ENCODE measurements at places on chromosomes 4 and X.

GRCh38 chrX:149198980-149199732 lies 305.9 kb downstream of the IDS start:
- no peak for DNase-seq

DNA sequence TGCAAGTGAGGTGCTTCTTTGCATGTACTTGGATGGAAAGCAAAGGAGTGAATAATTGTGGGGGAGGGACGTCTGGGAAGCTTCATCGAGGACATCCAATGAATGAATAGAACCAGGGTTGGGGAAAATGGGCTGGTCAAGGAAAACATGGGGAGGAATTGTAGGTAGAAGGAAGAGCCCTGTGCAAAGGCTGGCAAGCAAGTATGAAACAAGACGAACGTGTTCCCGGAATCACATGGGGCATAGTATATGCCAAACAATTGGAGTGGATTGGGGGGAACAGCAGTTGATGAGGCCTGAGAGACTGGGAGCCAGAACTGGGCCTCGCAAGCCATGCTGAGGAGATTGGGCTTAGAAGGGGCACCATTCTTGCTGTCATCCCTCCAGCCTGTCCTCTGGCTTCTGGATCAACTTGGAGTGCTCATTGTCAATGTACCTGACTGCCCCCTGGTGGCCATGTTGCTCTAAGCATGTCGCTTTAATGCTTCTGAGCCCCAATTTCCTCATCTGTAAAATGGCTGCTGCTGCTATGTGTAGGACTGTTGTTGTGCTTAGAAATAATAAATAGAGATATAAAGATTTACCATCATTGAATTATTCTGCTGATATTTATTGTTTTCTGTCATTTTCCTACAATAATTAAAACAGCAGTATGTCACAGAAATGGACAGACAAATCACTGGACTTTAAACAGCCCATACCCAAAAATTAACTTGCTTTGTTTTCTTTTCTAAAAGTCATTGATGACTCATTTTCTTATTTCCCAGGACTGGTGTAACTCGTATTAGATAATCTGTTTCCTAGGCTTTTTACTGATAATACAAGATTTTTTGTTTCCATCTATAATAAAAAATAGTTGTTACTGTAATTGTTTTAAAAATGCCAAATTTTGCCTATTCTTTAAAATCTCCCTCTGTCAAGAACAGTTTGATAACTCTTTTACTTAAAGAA lies 66.4 kb downstream of the JADE3 start:
- peak; percentile 16 for DNase-seq

DNA sequence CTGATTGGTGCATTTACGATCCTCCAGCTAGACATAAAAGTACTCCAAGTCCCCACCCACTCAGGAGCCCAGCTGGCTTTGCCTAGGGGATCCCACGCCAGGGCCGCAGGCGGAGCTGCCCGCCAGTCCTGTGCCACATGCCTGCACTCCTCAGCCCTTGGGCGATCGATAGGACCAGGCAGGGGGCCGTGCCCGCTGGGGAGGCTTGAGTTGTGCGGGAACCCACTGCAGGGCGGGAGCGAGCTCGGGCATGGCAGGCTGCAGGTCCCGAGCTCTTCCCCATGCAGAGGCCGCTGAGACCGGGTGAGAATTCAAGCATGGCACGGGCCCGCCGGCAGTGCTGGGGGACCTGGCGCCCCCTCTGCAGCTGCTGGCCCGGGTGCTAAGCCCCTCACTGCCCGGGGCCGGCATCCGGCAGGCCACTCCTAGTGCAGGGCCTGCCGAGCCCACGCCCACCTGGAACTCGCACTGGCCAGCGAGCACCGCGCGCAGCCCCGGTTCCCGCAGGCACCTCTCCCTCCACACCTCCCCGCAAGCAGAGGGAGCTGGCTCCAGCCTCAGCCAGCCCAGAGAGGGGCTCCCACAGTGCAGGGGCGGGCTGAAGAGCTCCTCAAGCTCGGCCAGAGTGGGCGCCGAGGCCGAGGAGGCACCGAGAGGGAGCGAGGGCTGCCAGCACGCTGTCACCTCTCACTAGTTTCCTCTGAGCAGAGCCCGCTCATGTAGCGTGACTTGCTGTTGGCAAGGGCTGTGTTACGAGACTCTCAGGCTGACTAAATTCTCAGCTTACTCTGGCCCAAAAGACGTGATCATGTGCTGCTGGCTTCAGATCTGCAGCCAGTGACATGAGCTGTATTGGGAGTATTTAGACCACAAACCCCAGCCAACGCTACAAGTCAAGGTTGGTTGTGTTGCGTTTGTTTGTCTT lies 87.5 kb downstream of the TRAPPC11 start:
- DNase-seq: no peak

DNA sequence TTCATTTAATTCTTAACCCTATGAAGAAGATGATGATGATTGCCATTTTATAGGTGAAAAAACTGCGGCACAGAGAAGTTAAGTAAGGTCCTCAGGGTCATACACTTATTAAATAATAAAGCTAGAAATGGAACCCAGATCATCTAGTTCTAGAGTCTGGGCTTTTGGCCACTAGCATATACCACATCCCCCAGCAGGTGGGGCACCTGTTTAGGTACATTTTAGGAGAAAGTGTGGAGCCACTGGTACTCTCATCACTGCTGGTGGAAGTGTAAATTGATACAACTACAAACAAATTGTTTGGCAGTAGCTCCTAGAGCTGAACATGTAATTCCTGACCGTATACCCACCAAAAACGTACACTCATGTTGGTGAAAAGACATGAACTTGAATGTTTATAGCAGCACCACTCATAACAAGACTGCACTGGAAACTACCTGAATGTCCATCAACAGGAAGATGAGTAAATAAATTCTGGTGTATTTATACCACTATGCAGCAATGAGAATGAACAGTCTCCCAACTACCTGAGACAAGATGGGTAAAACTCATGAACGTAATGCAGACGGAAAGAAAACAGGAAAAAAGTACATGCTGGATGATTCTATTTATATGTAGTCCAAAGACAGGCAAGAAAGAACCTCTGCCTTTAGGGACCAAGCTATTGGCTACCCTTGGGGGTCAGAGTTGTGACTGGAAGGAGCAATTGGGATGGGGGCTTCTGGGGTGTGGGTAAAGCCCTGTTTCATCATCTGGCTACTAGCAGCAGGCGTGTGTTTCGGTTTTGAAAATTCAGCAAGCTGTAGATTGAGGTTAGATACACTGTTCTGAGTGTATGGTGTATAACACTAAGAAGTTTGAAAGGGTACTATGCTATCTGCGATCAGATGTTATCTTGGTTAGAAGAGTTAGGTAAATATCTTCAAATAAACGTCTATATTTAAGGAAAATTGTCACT lies 72.3 kb upstream of the ADGRG2 start:
- no peak for DNase-seq

DNA sequence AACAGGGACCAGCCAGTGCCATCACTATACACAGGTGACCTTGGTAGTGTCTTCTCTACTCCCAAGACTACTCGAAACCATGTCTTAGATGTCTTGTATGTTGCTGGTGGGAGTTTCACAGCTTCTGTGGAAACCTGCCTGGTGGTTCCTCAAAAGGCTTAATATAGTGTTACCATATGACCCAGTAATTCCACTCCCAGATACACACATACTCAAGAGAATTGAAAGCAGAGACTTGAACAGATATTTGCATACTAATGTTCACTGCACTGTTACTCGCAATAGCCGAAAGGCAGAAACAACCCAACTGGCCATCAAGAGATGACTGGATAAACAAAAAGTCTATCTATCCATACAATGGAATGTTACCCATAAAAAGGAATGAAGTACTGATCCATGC lies 3.1 kb downstream of the TFDP3 start:
- DNase-seq: no peak

DNA sequence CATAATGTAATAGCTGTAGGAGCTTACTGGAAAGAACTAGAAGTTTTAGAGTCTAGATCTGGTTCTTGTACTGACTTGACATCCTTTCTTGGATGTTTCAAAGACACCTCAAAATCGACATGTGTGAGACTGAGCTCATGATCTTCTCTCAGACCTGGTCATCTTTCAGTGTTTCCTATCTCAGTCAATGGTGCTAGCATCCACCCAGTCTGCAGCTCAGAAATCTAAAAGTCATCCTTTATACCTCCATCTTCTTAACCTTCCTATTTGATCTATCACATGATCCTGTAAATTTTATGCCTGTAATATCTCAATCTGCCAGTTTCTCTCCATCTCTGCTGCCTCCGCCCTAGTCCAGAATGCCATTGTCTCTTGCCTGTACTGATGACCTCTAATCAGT lies 301.9 kb upstream of the PITX2 start:
- no peak for DNase-seq

DNA sequence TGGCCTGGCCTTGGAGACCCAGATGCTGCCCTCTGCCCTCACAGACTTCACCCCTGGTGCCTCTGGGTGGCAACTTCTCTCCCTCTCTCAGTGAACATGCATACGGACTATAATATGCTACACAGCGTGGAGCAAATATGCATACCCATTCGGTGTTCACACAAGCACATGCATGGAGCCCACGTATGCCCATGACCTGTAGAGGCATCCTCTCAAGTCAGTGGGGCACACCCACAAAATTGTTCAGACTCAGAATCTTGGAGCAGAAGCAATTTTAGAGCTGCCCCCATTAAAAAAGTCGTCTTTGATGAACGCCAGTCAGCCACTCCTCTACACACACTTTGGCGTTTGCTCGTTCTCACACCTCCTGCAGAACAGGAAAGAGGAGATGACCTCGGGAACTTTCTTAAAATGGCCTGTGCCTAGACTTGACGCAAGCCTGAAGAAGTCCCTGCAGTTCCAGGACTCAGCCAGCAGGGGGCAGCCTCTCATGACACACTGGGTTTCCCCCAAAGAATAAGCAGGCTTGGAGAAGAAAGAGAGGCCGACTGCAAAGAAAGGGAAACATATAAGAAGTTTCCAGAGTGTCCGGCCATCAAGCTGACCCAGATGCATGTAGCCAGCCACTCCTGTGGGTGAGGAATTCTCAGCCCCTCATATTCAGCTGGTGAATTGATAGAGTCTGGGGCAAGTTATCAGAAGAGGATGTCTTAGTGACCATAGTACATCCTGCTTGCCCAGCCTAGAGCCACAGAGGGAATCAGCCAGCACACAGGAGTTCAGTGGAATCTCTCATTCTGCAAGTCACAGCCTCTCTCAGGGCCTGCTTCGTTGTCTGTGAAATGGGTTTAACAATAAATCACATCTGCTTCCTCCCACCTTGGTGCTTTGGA lies 17.3 kb downstream of the APLN start:
- peak; percentile 62 for DNase-seq

- DNase-seq: no peak
These were observed 35.7 kb upstream of the HGFAC start for GRCh38 chr4:3406021-3406420.

- DNase-seq: no peak
These were observed 21.1 kb upstream of the PLS3 start for GRCh38 chrX:115539841-115540240.

DNA sequence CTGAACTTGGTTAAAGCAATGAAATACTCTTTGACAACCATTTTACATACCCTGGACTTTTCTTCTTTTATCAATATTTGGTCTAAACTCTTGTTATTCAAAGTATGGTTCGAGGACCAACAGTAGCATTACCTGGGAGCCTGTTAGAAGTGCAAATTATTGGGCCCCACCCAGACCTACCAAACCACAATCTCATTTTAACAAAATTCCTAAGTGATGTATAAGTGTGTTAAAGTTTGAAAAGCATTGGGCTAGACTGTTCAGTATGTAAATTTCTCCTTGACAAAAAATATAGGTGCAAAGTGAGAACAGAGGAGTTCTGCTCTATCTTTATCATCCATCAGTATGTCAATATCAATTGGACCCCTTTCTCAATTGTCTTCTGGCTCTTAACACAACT lies 67.1 kb downstream of the PGRMC1 start:
- no peak for DNase-seq

GRCh38 chr4:40613456-40613855 lies 16.2 kb downstream of the RBM47 start:
- DNase-seq: no peak

- DNase-seq: no peak
These were observed 68.3 kb upstream of the DDX3X start for GRCh38 chrX:41265615-41266014.

- DNase-seq: no peak
These were observed 18.8 kb downstream of the ATP1B4 start for GRCh38 chrX:120380699-120381098.

DNA sequence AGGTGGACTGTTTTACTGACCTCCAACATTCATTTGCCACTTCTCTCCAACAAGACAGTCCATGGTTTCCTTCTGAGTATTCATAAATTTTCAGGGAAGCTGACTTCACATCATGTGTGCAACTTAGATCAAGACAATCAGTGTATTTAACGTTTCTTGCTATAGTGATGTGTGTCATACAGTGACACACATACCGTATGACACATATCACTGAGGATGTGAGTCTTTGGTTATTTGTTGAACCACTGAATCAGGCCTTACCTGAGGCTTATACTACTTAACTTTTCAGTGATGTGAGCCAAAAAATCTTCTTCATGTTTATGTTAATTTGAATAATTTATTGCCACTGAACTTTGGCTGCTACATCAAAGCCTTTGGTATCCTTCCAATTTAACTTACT lies 166.8 kb downstream of the BMPR1B start:
- DNase-seq: no peak

DNA sequence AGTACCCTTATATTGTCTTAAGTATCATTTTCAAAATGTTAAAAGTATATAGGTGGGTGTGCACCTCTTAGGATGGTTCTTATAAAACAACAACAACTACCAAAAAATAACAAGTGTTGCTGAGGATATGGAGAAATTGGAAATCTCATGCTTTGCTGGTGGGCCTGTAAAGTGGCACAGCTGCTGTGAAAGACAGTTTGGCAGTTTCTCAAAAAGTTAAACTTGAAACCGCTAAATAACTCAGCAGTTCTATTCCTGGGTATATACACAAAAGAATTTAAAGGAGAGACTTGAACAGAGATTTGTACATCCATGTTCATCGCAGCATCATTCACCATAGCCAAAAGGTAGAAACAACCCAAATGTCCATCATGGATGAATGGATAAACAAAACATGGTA lies 65.5 kb downstream of the HAND2 start:
- no peak for DNase-seq

DNA sequence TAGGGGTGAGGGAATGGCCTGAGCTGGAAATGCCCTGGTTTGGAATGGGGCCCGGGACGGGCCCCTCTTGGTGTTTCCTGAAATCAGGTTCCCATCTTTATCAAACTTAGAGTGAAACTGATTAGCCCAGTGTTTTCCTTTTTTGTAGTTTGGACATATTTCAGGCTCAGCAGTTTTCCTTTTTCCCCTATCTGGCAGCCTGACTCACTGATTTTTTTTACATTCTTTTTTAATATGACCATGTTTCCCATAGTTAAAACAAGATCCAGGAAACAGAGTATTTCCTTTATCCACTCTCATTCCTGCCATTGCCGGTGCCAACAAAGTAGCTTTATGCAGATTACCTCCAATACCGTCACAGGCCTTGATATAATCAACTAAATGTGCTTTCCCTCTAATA lies 20.5 kb upstream of the C4orf17 start:
- no peak for DNase-seq

DNA sequence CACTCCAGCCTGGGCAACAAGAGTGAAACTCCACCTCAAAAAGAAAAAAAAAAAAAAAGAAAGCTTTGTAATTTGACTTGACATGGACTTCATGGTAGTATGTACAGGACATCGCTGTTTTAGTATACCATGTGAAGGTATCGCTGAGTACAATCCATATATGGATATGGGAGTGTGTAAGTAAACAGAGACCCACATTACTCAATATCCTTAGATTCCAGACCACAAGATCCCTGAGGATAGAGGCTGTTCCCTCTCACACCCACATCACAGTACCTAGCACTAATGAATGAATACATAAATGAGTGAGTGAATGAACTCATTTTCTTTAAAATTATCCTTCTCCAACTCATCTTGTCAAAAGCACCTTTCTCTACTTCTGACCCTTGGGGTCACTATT lies 8.4 kb upstream of the RPS3A start:
- DNase-seq: no peak

Measured in activated CD8-positive, alpha-beta memory T cell treated with anti-CD3 and anti-CD28 coated beads for 1 hour (primary cell).